Activated T-helper 1 cell treated with anti-CD3 and anti-CD28 coated beads, Interleukin-12 subunit alpha, Interleukin-12 subunit beta, Interleukin-2, Interleukin-4 antibody, amounts not matched to agents 30 ng/mL and 10 ng/mL and 1 ng/mL, durations not matched to agents 14 hours and 24 hours and 36 hours (primary cell): ENCODE measurements at places on chromosomes 2 and 18.

DNA sequence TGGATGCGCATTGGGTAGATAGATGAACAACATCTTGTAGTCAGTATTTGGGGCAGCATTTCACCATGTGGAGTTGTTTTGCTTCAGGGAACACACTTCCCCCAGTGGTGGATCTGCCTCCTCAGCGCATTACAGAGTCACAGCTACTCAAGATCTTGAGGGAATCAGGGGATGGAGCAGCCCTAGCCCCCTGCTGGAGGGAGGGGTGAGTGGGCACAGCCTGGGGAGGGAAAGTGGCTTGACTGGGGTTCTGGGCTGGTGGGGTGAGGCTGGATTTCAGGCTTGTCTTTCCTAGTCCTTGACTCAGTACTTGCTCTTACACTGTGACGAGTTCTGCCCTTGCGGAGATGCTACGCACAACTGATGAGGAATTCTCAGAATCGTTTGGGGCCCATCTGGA is 271.0 kb upstream of the HS6ST1 start:
- no peaks in the 10 kb centered on the region for H3K4me1 ChIP-seq
- H3K36me3 ChIP-seq, result no peaks in the 10 kb centered on the region
- DNase-seq, result no peak
- no peak overlapping the region for H3K27ac ChIP-seq

- H3K4me3 ChIP-seq, result no peak overlapping the region
- H3K27ac ChIP-seq, result no peak overlapping the region
- no peak for DNase-seq
- H3K27me3 ChIP-seq, result peaks cover 74% of the 10 kb centered on the region
- H3K4me1 ChIP-seq, result no peaks in the 10 kb centered on the region
- H3K36me3 ChIP-seq, result peaks cover 3% of the 10 kb centered on the region
These were observed 7.3 kb downstream of the SIX2 start for GRCh38 chr2:45001869-45002385.

GRCh38 chr18:25420077-25420825 is 68.3 kb upstream of the ZNF521 start:
- H3K4me3 ChIP-seq, result no peak overlapping the region
- DNase-seq, result no peak
- no peaks in the 10 kb centered on the region for H3K36me3 ChIP-seq
- no peak overlapping the region for H3K27ac ChIP-seq

DNA sequence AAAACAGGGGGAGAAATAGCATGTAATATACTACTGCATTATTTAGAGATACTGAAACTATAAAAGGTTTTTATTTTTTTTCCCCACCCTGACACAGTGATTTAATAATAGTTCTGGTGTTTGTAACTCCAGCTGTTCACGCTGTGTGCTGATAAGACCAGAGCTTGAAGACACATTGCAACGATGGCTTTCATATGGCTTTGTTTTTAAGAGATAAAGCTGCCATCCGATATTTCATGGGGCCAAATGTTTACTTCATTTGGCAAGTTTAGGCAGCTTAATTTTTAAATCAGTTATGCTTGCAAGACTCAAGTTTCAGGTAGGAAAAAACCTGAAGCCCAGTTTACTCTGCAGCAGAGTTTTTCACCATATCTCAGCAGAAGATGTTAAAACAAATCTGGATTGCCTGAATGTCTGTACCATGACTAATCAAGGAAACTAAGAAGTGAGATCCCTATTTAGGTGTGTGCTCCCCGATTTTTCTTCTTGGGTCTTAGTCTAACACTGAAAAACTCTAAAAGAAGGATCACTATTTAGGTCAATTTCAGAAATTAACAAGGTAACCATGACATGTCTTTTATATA is 508.6 kb downstream of the PARD3B start:
- H3K27ac ChIP-seq, result no peak overlapping the region
- H3K27me3 ChIP-seq, result peaks cover 2% of the 10 kb centered on the region
- no peak overlapping the region for H3K4me3 ChIP-seq
- H3K36me3 ChIP-seq, result peaks cover 11% of the 10 kb centered on the region
- H3K4me1 ChIP-seq, result peaks cover 19% of the 10 kb centered on the region

GRCh38 chr18:75854174-75854573 is 426.7 kb upstream of the SMIM21 start:
- no peak overlapping the region for H3K4me3 ChIP-seq
- H3K4me1 ChIP-seq, result no peaks in the 10 kb centered on the region
- H3K27me3 ChIP-seq, result no peaks in the 10 kb centered on the region
- no peaks in the 10 kb centered on the region for H3K36me3 ChIP-seq
- no peak overlapping the region for H3K27ac ChIP-seq

DNA sequence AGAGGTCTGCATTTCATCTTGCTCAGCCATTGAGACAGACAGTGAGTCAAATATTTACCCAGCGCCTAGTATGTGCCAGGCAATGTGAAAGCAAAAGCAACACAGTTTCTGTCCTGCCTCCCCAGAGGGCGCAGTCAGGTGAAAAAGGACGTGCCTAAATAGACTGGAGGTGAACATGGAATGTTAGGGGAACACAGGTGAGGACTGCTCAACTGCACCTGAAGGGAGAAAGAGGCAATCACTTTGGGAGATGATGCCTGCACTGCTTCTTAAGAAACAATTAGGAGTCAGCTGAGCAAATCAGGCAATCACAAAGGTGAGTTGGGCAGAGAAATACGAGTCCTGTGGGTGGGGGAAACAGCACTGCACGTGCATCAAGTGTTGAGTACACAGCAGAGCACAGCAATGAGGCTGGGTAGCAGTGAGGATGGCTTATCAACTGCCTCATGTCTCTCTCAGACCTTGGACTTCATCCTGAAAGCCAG is 218.3 kb upstream of the SMAD7 start:
- peaks cover 57% of the 10 kb centered on the region for H3K4me1 ChIP-seq
- H3K36me3 ChIP-seq, result peaks cover 17% of the 10 kb centered on the region
- no peak overlapping the region for H3K27ac ChIP-seq

GRCh38 chr18:13388586-13389490 is 170.3 kb downstream of the LDLRAD4 start:
- peaks cover 9% of the 10 kb centered on the region for H3K4me1 ChIP-seq
- H3K27ac ChIP-seq, result no peak overlapping the region
- no peaks in the 10 kb centered on the region for H3K27me3 ChIP-seq
- DNase-seq, result no peak
- H3K4me3 ChIP-seq, result no peak overlapping the region

GRCh38 chr2:212979799-212980198 is 171.6 kb downstream of the IKZF2 start:
- H3K27ac ChIP-seq, result no peak overlapping the region
- H3K36me3 ChIP-seq, result no peaks in the 10 kb centered on the region
- no peak for DNase-seq
- peaks cover 9% of the 10 kb centered on the region for H3K27me3 ChIP-seq
- H3K4me1 ChIP-seq, result peaks cover 6% of the 10 kb centered on the region
- no peak overlapping the region for H3K4me3 ChIP-seq

GRCh38 chr18:28365411-28365831 is 188.5 kb upstream of the CDH2 start:
- no peaks in the 10 kb centered on the region for H3K36me3 ChIP-seq
- H3K4me1 ChIP-seq, result no peaks in the 10 kb centered on the region
- no peak overlapping the region for H3K27ac ChIP-seq

- DNase-seq, result no peak
- no peak overlapping the region for H3K4me3 ChIP-seq
- H3K27ac ChIP-seq, result no peak overlapping the region
- no peaks in the 10 kb centered on the region for H3K36me3 ChIP-seq
These were observed 31.4 kb upstream of the KCNG2 start for GRCh38 chr18:79766308-79766707.

DNA sequence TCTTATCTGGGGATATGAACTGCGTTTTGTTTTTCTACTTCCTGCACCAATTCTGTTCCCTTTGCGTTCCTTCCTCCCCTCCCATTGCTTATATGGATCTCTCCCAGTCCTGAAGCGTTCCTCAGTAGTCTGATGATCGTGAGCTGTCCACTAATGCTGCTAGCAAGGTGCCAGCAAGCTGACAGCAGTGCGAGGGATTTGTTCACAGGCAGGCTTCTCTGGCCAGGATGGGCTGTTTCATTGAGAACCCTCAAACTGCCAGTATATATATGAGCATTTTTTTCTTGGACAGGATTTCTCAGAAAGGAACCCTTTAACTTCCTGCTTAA is 40.1 kb downstream of the GTF3C3 start:
- no peaks in the 10 kb centered on the region for H3K27me3 ChIP-seq
- no peaks in the 10 kb centered on the region for H3K4me1 ChIP-seq
- no peak overlapping the region for H3K27ac ChIP-seq
- no peak overlapping the region for H3K4me3 ChIP-seq
- peaks cover 27% of the 10 kb centered on the region for H3K36me3 ChIP-seq
- no peak for DNase-seq

DNA sequence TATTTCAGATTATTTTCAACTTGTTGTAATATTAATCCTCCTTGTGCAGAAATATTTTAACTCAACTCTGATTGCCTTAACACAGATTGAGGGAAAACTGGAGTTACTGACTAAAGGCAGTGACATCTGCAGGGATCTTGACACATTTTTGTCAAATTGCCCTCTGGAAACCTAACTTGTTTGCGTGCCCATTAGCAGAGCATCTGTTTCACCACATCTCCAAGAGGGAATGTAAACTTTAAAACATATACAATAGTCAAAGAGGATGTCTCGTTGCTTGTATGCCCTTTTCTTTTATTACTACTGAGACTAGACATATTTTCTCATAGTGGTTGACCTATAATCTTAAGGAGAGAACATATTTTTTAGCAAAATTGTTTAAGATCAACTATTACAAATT is 14.2 kb downstream of the INPP1 start:
- H3K27ac ChIP-seq, result no peak overlapping the region
- peaks cover 3% of the 10 kb centered on the region for H3K36me3 ChIP-seq
- no peaks in the 10 kb centered on the region for H3K27me3 ChIP-seq
- peaks cover 34% of the 10 kb centered on the region for H3K4me1 ChIP-seq
- H3K4me3 ChIP-seq, result no peak overlapping the region

- no peak for DNase-seq
- no peaks in the 10 kb centered on the region for H3K4me1 ChIP-seq
- peaks cover 8% of the 10 kb centered on the region for H3K27me3 ChIP-seq
- no peak overlapping the region for H3K4me3 ChIP-seq
These were observed 262.7 kb downstream of the ATAD2B start for GRCh38 chr2:23664066-23664788.

DNA sequence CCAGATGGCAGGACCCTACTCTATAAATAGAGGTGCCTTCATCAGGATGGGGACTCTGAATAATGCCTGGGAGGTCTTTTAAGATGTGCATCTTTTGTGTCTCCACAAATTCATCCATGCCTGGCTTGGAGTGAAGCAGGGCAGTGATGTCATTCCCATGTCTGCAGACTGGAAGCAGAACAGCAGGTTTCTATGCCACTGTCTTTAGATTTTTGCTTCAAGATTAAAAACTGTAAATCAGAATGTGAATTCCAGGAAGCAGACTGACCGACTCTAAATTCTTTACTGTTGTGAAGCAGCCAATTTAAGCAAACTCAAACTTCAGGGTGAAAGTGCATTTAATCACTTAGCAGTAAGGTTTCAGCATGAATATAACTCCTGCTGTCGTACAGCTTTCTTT is 159.3 kb downstream of the SCG2 start:
- H3K27me3 ChIP-seq, result no peaks in the 10 kb centered on the region
- H3K4me3 ChIP-seq, result no peak overlapping the region
- DNase-seq, result no peak
- no peaks in the 10 kb centered on the region for H3K36me3 ChIP-seq
- no peak overlapping the region for H3K27ac ChIP-seq

DNA sequence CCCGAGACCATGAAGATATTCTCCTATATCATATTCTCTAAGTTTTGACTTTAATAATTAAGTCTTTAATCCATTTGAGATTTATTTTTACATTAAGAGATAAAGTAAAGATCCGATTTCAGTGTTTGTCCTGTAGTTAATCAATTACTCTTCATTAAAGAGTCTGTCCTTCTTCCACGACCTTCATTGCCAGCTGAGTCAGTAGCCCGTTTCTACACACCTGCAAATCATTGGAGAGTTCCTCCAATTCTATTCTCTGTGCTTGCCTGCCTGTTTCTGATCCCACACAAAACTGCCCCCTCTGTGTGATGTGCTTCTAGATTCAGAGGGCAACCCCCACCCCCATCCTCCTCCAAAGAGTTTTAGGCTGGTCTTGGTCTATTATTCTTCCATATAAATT is 119.2 kb downstream of the KCNF1 start:
- H3K27ac ChIP-seq, result no peak overlapping the region
- H3K4me1 ChIP-seq, result no peaks in the 10 kb centered on the region
- H3K4me3 ChIP-seq, result no peak overlapping the region
- peaks cover 3% of the 10 kb centered on the region for H3K27me3 ChIP-seq
- DNase-seq, result no peak

GRCh38 chr18:69469444-69469919 is 68.8 kb downstream of the DOK6 start:
- H3K27ac ChIP-seq, result no peak overlapping the region
- H3K27me3 ChIP-seq, result no peaks in the 10 kb centered on the region
- DNase-seq, result no peak

- DNase-seq, result no peak
- no peaks in the 10 kb centered on the region for H3K4me1 ChIP-seq
- no peak overlapping the region for H3K4me3 ChIP-seq
- H3K27ac ChIP-seq, result no peak overlapping the region
These were observed 175.0 kb upstream of the FBXO11 start for GRCh38 chr2:48081317-48081628.

DNA sequence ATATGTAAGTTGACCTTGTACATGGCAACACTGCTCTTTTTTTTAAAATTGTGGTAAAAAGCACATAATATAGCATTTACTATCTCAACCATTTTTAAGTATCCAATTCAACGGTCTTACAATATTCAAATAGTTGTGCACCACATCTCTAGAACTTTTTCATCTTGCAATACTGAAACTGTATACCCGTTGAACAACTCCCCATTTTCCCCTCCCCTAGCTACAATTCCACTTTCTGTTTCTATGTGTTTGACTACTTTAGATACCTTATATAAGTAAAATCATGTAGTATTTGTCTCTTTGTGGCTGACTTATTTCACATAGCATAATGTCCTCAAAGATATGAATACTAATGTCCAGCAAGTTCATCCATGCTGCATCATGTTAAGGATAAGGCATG is 452.1 kb downstream of the TXNL1 start:
- H3K27me3 ChIP-seq, result no peaks in the 10 kb centered on the region
- no peaks in the 10 kb centered on the region for H3K36me3 ChIP-seq
- no peaks in the 10 kb centered on the region for H3K4me1 ChIP-seq
- H3K4me3 ChIP-seq, result no peak overlapping the region
- no peak for DNase-seq

GRCh38 chr2:96359310-96359709 is 23.7 kb downstream of the NCAPH start:
- peaks cover 39% of the 10 kb centered on the region for H3K36me3 ChIP-seq
- no peak for DNase-seq
- no peak overlapping the region for H3K27ac ChIP-seq
- no peak overlapping the region for H3K4me3 ChIP-seq

GRCh38 chr2:177799531-177799930 is 273.0 kb downstream of the PDE11A start:
- no peak overlapping the region for H3K27ac ChIP-seq
- peaks cover 12% of the 10 kb centered on the region for H3K27me3 ChIP-seq
